GM06990 (cell line): ENCODE measurements at places on chromosomes 3 and 15.
A peak's percentile ranks its signal among the peaks of the same experiment; 100 is the strongest.

DNA sequence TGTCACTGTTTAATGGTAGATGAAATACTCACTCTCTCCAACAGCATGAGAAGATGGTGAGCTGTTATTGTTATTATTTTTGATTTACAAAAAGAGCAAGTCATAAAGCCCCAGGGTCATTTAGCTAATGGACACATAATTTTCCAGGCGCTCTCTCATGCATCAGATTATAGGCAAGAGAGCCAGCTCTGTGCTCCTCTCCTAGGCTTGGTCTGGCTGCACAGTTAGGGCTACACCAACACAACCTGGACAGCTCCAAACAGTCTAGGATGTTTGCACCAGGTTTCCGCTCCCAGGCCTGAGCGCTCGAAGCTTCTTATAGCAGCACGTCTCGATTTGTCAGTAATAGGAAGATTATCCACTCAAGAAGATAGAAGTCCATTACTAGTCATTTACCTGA lies 123.7 kb downstream of the FAM43A start:
- no peak for DNase-seq

- no peak for DNase-seq
These were observed 213.3 kb upstream of the CFAP20DC start for GRCh38 chr3:59263152-59263551.

- no peak for DNase-seq
These were observed 36.8 kb downstream of the MTMR10 start for GRCh38 chr15:30954674-30955073.

GRCh38 chr15:31241888-31242522 lies 84.6 kb upstream of the KLF13 start:
- no peak for DNase-seq

DNA sequence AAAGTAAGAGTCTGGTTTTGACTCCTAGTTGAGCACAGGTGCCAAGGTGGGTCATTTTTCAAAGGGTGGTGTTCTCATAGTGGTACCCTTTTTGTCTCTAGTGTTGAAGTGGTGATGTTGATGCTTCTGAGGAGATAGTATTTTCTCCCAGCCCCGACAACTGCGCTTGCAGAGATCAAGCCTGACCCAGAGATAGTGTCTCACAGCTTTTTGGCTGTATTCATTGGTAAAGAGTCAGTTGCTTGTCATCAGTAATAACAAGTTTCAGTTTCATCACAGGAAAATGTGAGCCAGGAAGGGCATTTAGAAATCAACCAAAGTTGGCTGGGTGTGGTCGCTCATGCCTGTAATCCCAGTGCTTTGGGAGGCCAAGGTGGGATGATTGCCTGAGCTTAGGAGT lies 139.3 kb downstream of the NFKBIZ start:
- DNase-seq, result no peak

GRCh38 chr3:134281912-134282658 lies 31.4 kb upstream of the RYK start:
- no peak for DNase-seq

DNA sequence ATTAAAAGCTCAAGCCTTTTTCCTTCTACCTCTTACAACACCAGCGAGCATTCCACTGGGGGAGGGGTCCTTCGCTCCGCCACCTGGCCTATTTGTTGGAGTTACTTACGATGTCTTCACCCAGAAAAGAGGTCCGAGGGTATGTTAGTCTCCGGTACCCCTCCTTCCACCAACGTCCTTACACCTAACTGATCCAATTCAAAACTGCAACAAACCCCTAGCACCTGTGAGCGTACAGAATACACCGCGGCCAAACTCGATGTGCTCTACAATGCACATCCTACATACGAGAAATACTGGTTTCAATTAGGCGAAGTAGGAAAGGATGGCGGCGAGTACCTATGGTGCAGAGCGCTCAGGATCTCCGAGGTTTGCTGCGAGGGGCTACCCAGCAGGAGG lies 944 bp downstream of the SLITRK3 start:
- no peak for DNase-seq

- DNase-seq, result no peak
These were observed 10.6 kb upstream of the DNAAF4 start for GRCh38 chr15:55518641-55519040.

- DNase-seq, result no peak
These were observed 467 bp downstream of the NCKIPSD start for GRCh38 chr3:48685293-48685602.

- no peak for DNase-seq
These were observed 24.2 kb downstream of the RNU5B-1 start for GRCh38 chr15:65328506-65329287.

- no peak for DNase-seq
These were observed at the start of gene SLC38A3 for GRCh38 chr3:50204804-50205412. Gene SLC38A3 (plus strand): TSS chr3:50205271. CDS start chr3:50214200, 8,929 bp downstream.

DNA sequence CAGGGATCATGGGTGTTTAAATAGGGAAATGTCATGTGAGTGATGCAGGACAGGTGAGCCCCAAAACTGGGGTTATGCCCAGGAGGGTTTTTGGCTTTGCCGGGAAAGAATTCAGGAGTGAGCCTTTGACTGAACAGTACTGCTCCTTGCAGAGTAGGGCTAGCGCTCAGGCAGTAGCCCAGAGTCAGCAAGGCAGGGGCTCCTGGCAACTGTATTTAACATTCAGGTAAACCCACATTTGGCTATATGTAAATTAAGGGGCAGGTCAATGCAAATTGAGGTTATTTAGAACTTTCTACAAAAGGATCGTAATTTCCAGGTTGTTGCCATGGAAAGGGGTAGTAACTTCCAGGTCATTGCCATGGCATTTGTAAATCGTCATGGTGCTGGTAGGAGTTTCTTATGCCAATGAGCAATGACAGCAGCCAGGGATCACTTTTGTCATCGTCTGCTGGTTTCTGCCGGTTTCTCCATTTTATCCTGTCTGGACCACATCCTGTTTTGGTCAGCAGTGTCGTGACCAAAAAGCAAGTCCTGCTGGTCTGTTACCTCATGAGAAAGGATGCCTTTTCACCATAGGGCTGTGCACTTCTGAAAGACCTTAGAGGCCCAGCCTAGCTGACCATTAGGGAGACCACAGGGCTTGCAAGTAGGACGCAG lies 24.3 kb downstream of the MTHFS start:
- DNase-seq, result no peak

DNA sequence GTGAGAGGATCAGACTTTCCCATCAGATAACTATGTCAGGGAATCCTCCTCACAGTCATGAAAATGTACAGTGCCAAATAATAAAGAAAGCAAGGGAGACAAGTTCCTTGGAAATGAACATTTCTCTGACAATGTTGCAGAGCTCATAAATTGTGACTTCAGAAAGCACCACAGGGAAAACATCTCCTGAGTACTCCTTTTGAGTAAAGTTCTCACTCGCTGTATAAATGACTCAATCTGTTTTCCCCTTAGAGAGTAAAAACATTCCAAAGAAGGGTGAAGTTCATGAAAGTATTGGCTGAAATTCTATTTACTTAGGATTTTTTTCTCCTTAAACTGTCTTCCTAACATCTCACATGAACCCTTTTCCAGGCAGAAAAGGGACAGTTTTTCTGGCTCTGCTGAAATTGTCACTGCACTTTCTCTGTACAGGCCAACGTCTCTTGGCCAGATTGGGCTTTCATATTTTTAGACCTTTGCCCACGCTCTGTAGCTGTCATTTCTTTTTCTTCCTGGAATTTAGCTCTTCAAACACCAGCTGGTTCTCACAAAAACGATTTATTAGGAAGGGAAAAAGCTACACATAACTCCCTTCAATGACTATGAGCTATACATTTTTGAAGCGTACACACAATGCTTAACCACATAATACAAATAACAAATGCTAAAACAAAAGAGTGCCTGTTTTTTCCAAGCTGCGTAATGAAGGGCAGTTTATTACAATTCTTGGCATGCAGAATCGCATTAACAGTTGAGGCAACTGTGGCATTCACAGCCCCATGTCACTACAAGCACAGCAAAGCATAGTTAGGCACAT lies 216.1 kb downstream of the ATP8B4 start:
- no peak for DNase-seq

GRCh38 chr3:32391643-32392535 lies at the start of gene CMTM7:
Gene CMTM7 (plus strand): TSS chr3:32391853. CDS start chr3:32391907, 54 bp downstream.
- peak; percentile 50 for DNase-seq

DNA sequence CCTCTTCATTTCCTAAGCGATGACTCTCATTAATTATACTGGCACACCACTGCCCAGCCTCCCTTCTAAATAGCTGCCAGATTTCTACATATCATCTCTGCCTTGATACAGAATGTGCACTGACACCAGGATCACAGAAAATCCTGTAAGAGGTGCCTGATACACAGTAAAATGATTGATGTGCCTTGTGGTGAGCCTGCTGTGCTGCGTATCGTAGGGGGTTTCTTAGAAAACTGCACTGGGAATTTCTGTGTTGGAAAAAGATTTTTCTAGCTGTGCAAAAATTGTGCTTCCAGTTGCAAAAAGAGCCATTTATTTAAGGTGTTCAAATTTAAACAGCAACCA lies 3.0 kb upstream of the PLCH1 start:
- no peak for DNase-seq

- no peak for DNase-seq
These were observed 9.4 kb downstream of the CILP start for GRCh38 chr15:65201918-65202317.

- no peak for DNase-seq
These were observed 1.3 kb upstream of the ZXDC start for GRCh38 chr3:126477061-126477380.

DNA sequence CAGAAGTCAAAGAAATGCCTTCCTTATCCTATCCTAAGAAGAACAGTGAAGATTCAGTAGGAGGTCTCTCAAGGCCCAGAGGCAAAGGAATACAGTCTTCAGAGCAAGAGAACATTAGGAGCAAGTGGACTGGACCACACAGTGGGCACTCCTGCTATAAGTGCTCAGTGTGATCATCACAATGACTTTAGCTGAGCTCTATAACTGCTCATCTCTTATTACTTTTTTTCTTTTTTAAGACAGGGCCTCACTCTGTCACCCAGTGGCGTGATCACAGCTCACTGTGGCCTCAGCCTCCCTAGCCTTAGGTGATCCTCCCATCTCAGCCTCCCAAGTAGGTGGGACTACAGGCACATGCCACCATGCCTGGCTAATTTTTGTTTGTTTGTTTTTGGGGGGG lies 48.1 kb downstream of the COL8A1 start:
- no peak for DNase-seq

DNA sequence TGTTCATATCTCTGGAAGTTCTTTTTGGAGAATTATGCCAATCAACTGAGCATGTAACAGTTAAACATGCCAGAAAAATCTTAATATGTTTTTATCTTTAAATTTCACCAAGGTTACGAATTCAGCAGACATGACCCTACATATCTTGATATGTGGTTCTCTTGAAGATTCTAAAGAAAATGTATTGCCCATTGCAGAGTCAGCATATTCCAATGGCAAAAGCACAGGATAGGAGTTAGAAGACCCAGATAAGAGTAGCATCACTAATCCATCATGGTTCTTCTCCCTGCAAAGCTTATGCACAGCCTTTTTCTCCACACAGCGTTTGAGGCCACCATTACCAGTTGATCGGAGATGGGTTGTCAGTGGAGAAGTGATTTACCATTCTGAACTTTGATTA lies 402.8 kb downstream of the EPHB1 start:
- no peak for DNase-seq

DNA sequence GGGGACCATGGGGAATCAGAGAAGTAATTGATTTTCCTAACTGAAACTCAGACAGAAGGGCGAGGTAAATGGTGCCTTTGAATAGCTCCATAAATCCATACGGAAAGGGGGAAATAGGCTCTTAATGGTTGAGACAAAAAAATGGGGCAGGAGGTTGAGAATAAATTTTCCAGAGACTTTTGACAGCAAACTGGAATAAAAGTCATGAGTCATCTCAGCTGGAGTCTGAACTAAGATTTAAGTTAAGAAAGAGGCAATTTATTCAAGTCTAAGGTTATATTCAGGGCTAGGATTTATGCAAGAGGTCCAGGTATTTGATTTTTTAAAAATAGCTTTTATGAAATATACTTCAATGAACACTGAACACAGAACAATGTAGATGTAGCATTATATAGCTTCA lies 238.7 kb upstream of the RORA start:
- DNase-seq, result no peak

DNA sequence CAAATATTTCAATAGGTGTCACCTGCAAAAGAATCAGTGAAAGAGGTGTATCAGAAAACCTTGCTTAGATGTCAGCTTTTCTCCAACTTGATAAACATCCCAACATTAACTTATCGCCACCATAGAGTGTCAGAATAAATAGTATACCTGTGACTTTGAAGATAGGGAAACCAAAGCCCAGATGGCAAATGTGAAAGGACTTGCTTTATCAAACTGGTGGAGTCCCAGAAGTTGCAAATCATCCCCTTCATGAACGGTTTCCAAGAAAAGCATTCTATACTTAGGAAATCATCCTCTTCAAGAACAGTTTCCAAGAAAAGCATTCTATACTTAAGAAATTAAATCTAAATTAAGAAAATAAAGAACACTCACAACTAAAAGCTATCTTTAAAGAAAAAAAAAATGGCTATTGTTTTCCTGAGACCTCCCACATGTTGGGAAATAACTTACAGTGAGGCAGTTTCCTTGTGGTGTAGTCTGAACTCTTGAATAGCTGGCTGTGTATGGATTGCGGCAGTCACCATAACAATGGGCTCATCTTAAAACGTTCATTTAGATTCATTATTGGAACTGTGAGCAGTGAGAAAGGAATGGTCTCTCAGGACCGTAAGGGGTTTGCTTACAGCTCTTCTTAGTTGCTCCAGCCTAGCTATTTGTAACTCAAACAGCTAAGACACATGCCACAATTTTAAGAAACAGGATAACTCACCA lies 56.5 kb downstream of the GHSR start:
- DNase-seq, result no peak

GRCh38 chr15:59941612-59942011 lies 62.5 kb upstream of the FOXB1 start:
- DNase-seq, result no peak

DNA sequence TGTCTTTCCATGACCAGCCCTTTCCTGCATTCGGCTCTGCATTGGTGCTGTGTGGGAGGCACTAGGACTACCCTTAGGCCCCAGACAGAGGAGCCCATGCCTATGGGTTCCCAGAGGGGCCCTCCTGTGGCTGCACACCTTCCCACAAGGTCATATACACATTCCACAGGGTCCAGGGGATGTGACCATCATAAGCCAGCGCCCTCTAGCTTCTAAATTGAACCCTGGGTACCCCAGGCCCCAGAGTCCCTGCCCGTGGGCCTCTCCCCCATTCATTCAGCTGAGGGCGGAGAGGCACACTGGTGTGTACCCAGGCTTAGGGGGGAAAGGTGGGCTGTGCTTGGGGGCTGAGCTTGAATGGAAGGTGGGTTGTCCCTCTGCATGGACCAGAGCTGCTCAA lies 10.2 kb upstream of the SLC6A6 start:
- DNase-seq, result no peak

GRCh38 chr3:113054552-113054951 lies 63.8 kb downstream of the GTPBP8 start:
- DNase-seq, result no peak
